Esophagus squamous epithelium (tissue), 5 donors: ENCODE measurements at places on chromosomes 1 and 21.

DNA sequence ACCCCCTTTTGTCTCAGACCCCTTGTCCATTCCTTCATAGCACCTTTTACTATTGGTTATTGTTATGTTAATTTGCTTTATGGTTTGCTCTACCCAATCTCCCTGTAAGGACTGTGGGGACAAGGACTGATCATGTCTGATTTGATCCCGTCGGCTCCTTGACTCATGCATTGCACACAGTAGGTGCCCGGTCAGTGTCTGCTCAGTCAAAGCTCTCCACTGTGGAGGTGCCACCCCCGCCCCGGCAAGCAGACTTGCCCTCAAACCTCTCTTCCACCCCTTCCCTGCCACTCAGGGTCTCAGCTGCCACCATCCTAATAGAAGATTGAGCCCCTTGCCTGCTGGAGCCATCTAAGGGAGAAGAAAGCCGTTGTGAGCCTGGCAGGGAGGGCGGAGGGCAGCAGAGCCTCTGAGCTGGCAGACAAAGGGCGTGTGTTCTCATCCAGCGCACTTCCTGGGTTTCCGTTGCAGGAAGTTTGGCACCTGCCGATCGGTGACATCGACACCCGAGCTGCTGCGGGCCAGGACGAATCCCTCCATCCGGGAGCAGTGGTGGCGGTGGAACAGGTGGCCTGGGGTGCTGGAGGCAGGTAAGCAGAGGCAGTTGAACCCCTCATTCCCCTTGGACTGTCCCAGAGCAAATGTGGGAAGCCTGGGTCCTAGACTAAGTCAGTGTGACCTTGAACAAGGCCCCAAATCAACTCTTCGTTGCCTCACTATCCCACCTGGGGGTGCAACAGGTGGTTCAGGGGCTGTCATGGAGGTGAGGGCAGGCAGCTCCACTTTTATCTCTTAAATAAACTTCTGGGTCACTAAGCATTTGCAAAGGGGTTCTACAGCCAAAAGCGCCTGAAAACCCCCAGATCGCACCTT lies 2.2 kb upstream of the FBLIM1 start:
- DNase-seq = no peak

GRCh38 chr21:27425172-27425571 lies 458.3 kb upstream of the ADAMTS5 start:
- no peak for DNase-seq

DNA sequence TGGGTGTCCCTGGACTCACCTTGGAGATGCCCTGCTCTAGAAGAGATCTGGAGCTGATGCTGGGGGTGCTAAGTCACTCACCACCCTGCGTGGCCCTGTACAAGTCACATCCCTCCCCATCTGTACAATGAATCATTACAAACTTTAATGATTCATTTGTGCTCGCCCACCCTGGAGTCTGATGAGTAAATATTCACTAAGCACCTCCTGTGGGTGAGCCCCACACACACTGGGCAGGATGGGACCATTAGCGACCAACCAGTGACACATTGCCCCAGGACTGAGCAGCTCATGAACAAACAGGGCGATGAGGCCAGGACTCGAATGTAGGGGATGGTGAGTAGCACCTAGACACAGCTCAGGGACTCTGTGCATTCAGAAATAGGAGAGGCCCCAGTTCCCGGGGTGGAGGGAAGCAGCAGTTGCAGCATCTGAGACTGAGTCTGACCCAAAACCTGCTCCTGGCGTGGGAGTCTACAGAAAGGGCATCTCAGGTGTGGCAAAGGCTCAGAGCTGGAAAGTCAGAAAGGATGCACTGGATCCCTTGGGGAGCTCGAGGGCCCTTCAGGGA lies 18.1 kb upstream of the PDZK1IP1 start:
- no peak for DNase-seq

GRCh38 chr1:235265900-235266299 lies 62.1 kb downstream of the ARID4B start:
- no peak for DNase-seq

DNA sequence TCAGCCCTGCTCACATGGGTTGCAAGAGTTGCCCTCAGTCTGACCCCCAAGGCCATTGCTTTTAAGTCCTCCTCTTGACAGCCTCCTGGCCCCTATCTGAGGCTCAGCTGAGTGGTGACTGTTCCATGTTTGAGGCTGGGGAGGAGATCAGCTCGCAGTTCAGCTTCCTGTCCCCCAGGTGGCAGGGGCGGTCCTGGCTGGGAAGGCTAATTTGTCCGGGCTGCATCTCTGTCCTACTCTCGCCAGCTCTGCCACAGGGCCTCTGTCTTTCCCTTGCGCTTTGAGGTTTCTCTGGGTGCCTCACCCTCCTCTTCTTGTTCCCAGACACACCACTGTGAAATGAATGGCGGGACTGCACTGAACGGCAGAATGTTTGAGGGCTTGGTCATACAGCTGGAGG lies 157.3 kb downstream of the KCNJ6 start:
- DNase-seq = no peak

GRCh38 chr21:25742900-25743299 lies 8.1 kb downstream of the GABPA start:
- DNase-seq = no peak

GRCh38 chr21:35420656-35421055 lies 371.6 kb upstream of the RUNX1 start:
- no peak for DNase-seq

DNA sequence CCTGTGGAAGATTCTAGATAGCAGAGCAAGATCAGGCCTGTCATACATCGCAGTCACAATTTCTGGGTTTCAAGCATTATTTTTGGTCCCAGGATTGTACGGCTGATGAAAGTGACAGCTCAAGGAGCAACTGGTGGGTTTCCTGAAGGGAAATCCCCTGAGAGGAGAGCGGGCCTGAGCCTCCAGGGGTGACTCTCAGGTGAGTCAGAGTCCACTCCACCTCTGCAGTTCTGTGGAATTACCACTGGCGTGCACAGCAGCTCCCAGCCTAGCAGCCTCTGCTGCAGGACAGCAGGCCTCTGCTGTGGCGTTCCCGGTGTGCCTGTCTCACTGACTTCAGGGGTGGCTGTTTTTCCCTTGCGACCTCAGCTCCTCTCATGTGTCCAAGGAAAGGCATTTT lies 24.4 kb downstream of the SLC66A1 start:
- no peak for DNase-seq

GRCh38 chr1:150102986-150103385 lies 35.4 kb downstream of the VPS45 start:
- DNase-seq = no peak

DNA sequence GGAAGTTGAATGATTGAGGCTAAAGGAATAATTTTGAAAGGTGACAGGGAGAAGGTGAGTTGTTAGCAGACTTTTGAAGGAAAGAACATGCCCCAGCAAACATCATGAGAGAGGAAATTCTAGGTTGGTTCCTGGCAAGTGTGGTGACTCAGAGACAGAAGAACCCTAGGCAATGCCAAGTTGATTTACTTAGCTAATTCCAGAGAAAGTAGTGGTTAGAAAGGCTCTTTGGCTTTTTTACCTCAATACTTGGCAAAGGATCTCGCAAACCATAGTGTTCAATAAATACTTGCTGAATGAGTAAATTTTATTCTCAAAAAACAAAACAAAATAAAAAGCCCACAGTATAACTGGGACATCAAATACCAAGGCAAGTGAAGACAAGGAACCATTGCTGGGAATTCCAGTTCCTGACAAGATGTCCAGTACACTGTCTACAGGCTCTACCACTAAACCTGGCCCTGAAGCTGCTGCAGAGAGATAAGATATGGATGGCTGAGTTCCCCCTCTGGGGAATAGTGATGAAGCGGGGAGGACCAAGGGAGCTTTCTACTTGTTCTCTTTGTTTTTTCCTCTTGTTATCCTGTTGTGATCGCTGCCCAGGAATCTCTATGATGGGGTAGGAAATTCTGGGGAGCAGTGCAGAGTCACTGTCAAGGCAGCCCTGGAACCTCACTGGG lies 48.2 kb downstream of the IL12RB2 start:
- no peak for DNase-seq

- no peak for DNase-seq
These were observed 255.6 kb upstream of the DPYD start for GRCh38 chr1:98176414-98176813.

GRCh38 chr1:197438010-197438790 lies 170.1 kb downstream of the CRB1 start:
- no peak for DNase-seq

- no peak for DNase-seq
These were observed 6.9 kb downstream of the MX2 start for GRCh38 chr21:41368735-41369104.

DNA sequence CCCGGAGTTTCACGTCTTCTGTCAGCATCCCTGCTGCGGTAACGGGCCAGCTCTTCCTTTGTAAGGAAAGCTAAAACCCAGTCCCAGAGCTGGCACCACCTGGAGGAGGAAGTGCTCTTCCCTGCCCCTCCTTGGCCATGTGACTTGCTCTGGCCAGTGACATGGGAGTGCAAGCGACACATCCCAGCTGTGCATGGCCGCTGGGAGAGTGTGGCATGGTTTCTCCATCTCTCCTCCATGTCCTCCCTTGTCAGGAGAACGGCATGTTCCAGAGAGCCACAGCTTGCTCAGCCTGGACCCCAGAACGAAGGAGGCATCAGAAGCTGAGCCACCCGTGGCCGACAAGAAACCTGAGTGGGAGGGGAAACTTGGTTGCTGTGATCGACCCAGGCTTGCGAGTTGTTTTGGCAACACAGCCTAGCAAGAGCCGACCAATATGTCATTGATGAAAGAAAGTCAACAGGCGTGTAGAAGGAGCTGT lies 2.7 kb upstream of the PRXL2B start:
- DNase-seq = no peak

- no peak for DNase-seq
These were observed 22.8 kb downstream of the CYYR1 start for GRCh38 chr21:26550326-26550725.

DNA sequence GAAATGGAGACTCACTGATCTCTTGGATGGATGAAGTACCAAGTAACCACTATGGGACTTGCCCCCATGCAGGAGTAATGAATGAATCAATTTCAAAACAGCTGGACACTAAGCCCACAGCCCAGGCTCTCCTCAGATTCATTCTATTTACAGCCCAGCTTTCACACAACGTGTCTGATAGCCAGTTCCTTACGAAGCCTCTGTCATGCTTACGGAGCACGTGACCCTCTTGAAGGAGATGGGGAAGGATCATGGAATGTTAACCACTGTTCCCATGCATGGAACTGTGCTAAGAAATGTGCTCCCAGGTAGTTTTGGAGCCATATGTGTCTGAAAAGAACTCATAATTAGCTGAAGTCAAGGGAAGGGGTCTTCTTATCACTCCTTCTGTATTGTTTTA lies 124.1 kb downstream of the KIF26B start:
- DNase-seq = no peak

- no peak for DNase-seq
These were observed 659 bp downstream of the FAF1 start for GRCh38 chr1:50959303-50959912.

GRCh38 chr21:37546299-37546908 lies 179.8 kb downstream of the DYRK1A start:
- no peak for DNase-seq

GRCh38 chr1:31706384-31707058 lies 2.7 kb upstream of the COL16A1 start:
- no peak for DNase-seq

- DNase-seq = no peak
These were observed 144.8 kb downstream of the NR5A2 start for GRCh38 chr1:200172311-200172710.

DNA sequence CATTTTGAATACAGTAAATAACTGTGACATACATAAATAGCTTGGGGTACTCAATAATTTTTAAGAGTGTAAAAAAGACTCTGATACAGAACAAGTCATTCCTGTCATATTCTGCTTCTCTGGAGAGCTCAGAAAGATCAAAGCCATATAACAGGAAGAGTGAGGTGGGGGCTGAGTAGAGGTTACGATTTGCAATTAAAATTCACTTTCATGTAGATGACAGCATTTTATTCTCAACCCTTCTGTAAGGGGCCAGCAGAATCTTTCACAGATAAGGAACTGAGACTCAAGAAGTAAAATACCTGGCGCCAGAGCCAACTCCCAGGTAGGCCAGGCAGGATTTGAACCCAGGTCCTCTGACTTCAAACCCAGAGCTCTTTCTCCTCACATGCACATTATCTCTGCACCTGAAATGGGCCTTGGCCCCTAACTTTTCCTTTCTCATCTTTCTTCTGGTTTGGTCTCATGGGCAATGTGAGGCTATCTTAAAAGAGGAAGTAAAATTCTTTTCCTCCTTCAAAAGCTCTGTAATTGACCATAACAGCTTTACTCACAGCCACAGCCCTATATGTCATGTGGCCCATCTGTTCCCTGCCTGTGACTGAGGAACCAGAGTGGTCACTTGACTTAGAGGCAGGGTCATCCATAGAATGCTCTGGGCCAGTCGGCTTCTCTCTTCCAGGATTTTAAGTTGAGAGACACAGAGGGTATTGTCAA lies 80.9 kb upstream of the SYT6 start:
- no peak for DNase-seq

GRCh38 chr1:166390366-166391033 lies 223.7 kb upstream of the FAM78B start:
- DNase-seq = no peak

DNA sequence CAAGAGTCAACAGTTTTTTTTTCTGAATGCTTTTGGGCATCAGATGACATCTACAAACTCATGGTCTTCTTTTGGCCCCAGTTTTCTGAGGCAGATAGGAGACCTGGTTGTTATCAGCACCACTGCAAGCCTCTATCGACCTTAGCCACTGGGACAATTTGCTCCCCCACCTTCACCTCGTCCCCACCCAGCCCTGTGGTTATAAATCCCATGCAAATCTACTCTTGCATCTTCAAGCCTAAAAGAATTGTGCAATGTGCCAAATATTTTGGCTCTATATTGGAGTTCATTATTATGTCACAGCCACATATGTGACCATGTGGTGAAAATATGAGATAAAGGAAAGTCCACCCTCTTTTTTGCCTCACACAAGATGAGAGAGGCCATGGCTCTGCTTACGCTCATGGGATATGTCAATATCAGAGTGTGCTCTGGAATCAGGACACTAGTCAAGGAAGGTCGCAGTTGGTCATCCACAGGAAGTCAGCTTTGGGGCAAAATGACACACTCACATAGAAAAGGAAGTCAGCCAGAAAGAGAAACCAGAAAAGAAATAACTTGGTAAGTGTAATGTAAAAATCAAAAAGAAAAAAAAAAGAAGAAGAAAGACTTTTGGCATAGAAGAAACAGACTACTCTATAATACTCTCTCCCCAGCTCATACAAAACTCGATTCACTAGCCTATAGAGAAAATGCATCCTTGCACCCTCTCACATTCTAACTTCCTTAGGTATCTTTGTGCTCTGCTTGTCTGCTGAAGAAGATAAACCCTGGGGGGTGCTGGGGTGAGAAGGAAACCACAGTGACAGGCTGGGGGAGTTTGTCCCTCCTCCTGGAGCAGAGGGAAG lies 21.2 kb downstream of the SLC30A10 start:
- DNase-seq = no peak

GRCh38 chr21:39686646-39687468 lies 58.1 kb upstream of the IGSF5 start:
- no peak for DNase-seq

DNA sequence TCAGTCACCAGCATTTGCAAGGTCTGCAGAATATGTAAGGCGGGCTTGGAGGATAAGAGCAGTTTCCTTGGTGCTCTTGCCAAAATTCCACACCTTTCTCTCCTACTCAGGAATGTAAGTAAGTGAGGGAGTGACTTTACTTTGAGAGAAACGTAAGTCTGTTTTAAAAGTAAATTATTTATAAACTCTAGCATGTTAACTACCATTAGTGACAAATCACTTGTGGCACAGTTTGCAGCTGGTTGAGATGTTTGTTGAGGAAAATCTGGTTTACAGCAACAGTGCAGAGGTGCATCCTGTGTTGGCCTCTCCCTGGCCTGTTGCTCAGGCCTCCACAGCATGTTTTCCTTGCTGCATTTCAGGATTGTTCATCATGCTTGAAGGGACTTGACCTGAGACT lies 8.5 kb downstream of the CGN start:
- DNase-seq = no peak

- DNase-seq = no peak
These were observed 45.1 kb downstream of the LUZP1 start for GRCh38 chr1:23123528-23123927.
